ENCODE measurements at places on chromosomes 4 and X.

DNA sequence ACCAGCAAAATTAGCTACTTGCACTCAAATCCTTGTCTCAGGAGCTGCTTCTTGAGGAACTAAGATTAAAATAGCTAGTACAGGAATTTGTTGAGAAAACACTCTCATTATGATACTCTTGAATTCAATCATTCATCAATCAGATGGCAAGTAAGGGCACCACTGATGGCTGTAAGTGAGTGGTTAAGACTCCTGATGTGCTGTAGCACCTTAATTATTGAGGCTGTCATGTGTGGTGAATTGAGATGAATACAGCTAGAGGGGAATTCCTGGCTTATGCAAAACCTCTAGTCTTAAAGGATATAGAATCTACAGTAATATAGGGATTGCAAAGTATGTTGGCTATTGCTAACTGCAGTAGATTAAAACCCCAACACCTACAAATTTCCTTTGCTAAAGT lies 509.1 kb downstream of the IQCM start:
- no peak for DNase-seq

DNA sequence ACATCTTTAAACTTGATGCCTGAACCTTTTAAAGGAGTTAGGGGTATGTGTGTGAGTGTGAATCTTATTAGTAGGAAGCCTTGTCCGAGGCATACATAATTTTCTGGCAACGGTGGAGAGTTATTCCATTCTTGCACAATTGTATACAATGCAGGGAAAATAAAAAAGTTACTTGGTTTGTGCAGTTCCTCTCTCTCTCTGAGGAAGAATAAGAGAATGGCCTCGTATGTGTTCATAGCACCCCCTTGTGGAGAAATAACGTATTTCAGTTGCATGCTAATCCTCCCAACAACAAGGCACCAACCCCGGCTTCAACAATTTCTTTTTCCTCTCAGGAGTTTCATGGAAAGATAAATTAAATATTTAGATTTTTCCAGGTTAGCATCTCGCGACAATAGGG lies 33.7 kb upstream of the FGF13 start:
- DNase-seq, result peak; percentile 9

GRCh38 chr4:179626687-179627086 lies 2184.4 kb upstream of the AGA start:
- no peak for DNase-seq

DNA sequence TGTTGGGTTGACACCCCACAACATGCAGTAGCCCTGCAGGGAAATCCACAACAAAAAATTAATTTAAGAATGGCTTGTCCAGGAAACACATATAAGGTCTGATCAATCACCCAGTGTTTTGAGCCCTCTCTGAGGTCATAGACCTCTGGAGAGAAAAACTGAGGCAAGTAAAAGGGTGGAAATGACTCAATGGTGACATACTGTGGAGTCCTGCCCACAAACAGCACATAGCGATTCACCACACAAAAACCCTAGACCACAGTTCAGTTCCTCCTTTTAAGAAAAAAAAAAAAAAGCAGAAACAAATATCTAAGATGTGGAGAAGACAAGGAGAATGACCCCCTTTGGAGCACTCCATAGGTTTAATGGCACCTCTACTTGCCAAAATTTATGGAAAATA lies 2691.0 kb downstream of the PCDH7 start:
- no peak for DNase-seq

- DNase-seq, result no peak
Measured at GRCh38 chr4:115165503-115165902, 52.1 kb upstream of the NDST4 start.

DNA sequence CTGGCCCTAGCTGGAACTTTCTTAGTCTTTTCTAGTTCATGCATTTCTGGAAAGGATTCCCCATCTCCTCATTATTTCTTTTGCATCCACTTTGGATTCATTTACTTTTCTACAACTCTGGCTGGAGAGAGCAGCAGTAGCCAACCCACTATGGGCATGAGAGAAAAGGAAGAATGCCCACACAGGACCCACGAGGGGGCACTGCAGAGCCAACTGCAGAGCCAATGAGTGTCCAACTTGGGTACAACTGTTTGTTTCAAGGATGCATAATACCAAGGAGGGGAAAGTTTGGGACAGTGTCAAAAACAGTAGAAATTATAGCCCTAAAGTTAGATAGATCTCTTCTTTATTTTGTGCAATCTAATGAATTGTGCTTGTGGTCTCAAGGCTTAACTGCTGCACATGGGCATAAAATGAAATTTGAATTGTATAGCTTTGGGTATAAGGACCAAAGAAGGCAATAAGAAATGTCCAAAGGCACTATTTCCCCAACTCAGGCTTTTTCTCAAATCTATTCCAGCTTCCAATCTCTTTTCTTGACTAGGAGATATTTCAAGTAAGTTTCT lies 230.6 kb downstream of the NSUN7 start:
- no peak for DNase-seq

DNA sequence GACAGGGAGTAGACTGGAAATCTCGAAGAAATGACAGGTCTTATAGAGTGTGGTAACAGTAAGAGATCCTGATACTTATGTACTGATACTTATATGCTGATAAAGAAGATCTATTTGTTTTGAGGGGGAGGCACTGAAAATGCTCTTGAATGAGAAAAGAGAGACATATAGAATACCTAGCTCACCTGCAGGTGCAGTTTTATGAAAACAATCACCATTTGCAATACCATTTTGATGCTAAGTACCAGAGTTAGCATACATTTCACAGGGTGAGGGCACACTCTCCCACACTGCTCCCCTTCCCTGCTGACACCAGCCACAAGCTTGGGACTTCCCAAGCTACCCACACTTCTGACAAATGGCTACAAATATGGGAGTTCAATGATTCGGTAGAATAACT lies 1490.1 kb upstream of the IGFBP7 start:
- DNase-seq, result no peak

DNA sequence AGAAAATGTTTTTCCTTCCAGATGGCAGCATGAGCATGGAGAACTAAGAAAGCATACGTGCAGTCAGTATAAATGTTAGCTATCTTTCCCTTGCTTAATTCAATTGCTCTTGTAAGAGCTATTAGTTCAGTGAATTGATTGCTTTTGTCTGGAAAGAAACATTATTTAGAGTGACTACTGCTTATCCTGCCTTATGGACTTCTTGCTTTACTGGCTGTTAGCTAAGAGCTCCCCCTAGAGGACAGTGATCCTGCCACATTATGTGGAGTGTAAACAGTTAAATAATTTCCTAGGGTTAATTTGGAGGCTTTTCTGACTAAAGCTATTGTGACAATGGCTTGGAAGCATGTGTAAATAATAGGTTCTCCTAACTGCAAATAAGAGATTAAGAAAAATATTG lies 1402.4 kb downstream of the FAM133A start:
- DNase-seq, result no peak

DNA sequence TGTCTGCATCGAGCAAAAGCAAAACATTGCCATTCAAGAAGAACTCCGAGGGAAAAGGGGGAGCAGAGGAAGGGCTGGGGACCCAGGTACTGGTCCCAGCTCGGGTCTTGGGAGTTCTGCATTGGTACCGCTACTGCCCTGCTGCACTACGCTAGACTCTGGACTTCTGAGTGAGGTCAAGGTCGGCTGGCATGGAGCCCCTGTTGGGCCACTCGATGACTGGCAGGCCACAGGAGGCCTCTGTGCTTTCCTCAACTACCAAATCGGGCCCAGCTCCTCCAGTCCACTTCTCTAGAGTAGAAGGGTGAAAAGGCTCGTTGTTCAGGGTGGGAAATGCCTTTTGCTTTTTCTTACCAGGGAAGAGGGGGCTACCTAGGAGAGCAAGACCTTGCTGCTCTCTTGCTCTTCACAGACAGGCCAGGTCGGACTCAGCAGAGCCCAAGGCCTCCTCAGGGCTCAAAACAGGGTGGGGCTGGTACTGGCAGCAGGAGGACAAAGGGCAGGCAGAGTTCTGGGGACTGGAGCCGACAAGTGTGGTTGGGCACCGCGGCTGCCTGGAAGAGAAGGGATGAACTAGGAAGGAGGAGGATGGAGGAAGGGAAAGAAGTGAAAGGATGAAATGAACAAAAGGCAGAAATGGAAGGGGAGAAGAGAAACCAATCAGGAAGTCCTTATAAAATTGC lies 8.9 kb upstream of the IRAK1 start:
- no peak for DNase-seq

- no peak for DNase-seq
Measured at GRCh38 chr4:2354760-2355159, 63.7 kb downstream of the ZFYVE28 start.

- DNase-seq, result no peak
Measured at GRCh38 chrX:68697036-68697435, 49.6 kb downstream of the STARD8 start.

DNA sequence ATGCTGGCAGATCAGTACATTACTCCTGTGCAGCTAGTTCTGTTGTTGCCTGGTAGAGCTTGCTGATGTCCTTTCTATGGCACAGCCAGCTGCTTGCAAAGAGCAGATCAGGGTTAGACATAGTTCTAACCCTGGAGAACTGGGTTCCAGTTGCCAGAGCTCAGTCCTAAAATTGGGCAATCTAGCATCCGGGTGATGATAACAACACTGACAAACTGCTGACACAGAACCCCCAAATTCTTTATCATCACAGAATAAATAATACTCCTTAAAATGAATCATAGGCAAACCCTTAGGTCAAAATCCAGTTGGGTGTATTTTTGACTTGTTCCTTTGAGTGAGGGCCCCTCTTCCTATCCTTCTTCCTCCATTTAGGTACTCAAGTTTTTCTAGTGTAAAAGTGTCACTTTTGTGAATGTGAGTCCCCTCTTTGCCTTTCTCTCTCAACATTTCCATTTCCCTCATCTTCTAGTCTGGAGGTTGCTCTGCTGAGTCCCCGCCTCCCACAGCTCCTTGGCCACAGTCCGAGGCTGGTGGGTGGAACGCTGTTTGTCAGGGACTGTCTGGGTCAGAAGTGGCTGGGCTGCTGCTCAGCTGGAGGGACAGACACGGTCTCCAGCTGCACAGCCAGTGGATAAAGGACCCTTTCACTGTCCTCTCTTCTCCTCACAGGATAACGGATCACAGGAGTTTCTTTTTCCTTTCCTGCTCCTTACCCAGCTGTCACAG lies 93.6 kb upstream of the RASGEF1B start:
- peak; percentile 62 for DNase-seq

- DNase-seq, result no peak
Measured at GRCh38 chrX:46072791-46073190, 472.4 kb downstream of the ZNF674 start.

GRCh38 chrX:103187953-103188475 lies 26.9 kb upstream of the BEX4 start:
- DNase-seq, result no peak

GRCh38 chr4:98448908-98449307 lies 187.7 kb downstream of the RAP1GDS1 start:
- DNase-seq, result no peak

DNA sequence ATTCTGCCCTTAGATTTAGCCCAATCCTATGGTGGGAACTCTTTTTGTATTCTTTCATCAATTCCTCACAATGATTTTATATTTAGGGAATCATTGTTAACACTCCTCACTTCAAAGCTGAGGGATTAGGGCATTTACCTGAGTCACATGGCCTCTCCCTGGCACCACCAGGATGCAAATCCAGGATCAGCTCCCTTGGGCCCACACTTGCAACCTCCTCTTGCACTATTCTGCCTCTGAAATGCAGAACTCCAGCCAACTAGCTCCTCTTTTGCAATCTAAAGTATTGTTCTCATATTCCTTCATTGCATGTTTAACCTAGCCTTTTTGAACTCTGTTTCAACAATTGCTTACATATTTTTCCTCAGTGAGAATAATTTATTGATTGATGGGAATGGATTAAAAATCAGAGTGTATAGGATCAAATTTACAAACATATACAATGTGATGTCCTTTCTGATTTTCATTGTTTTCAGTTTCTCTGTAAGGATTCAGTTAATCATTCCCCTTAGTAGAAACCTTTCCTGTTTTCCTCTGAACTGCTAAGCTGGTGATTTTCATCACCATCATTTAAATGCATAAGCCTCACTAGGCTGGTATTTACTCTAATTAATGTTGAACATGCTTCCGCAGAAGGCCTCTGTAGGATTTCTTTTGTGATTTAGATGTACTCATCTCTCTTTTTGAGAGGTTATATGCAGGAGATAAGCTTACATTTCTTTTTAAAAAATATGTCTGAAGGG lies 3.3 kb upstream of the RELL1 start:
- no peak for DNase-seq

DNA sequence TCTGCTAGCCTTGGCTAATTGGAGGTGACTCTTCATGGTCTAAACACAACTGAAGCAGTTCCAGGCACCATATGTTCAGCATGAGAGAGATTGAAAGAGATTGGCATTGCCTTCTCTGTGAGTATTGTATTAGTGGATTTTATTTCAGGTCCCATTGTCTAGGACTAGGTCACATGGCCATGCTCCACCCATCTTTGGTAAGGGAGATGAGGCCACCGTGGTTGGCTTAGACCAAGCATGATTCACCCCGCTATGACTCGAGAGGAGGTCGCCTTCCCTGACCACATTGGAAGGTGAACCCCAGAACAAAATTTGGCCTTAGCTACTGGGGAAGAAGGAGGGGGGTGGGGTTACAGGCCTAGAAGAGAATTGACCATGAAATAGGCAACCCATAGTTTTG lies 109.9 kb upstream of the BCOR start:
- no peak for DNase-seq

- DNase-seq, result no peak
Measured at GRCh38 chr4:82810176-82810575, 11.6 kb upstream of the SCD5 start.

DNA sequence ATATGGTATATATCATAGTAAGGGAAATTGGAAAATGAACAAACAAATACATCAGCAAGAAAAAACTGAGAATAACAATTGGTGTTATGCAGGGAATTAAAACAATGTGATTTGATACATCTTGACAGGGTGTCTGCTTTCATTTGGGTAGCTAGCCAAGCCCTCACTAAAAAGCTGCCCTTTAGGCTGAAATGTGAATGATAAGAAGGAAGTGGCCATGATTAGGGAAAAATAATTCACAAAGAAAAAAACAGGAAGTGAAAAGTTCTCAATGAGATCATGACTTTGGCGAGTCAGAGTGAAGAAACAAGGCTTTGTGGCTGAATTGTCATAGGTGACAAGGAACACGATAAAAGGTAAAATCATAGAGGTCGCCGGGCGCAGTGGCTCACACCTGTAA lies 675.8 kb upstream of the SLIT2 start:
- DNase-seq, result no peak

Data from body of pancreas (tissue), 4 donors.